ENCODE measurements at places on chromosomes 13 and 19.

DNA sequence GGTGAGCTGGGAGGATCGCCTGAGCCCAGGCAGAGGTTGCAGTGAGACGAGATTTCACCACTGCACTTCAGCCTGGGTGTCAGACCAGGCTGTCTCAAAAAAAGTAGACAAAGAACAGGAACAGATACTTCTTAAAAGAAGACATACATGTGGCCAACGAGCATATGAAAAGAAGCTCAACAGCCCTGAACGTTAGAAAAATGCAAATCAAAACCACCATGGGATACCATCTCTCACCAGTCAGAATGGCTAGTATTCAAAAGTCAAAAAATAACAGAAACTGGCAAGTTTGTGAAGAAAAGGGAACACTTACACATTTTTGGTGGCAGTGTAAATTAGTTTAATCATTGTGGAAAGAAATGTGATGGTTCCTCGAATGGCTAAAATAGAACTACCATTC is 3.0 kb upstream of the LGALS14 start:
- DNase-seq = no peak

- DNase-seq = no peak
Observed at GRCh38 chr19:12720851-12721655, 2.7 kb downstream of the TNPO2 start.

GRCh38 chr13:58202099-58202498 is 570.6 kb downstream of the PCDH17 start:
- no peak for DNase-seq

DNA sequence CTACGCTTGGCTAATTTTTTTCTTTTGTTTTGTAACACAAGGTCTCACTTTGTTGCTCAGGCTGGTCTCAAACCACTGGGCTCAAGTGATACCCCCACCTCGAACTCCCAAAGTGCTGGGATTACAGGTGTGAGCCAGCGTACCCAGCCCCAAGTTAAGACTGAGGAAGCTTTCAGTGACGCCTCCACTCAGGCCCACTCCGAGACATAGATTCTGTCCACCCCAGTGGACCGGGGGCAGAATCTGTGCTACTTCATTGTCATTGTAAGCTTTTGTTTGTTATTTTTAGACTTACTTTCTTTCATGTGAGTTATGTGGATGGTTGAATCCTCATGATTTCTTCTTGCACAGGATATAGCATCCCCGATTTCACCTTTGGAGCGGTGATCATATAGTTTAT is 156.9 kb upstream of the TSHZ3 start:
- DNase-seq = no peak

DNA sequence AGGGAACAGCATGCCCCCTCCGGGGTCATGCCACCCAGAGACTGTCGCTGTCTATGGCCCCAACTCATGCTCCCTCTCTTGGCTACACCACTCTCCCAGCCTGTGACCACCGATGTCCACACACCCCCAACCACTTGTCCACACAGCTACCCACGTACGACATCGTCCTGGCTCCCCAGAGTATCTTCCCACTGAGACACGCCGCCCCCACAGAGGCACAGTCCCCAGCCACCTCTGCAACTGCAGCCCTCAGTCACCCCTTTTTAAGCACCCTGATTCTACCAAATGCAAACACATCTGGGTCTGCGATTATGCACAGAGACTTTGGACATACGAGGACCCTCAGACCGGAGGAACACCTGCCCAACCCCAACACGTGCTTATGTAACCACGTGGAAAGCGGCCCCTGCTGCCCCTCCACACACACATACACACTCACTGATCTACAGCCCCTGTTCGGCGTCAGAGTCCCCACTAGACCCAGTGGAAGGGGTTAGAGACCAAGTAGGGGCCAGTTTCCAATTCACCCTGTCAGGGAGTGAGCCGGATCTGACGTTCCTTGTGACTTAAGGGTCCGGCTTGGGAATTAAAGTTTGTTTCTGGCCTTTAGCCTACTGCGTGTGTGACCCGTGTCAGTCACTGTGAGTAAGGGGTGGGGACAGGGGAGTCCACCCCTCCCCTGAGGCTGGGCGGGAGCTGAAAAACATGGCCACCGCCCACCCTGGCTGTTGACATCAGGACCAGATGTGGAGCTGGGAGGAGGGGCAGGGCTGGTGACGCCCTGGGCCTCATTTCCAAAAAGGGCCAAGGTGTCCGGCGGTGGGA is 11.9 kb upstream of the AXL start:
- no peak for DNase-seq

DNA sequence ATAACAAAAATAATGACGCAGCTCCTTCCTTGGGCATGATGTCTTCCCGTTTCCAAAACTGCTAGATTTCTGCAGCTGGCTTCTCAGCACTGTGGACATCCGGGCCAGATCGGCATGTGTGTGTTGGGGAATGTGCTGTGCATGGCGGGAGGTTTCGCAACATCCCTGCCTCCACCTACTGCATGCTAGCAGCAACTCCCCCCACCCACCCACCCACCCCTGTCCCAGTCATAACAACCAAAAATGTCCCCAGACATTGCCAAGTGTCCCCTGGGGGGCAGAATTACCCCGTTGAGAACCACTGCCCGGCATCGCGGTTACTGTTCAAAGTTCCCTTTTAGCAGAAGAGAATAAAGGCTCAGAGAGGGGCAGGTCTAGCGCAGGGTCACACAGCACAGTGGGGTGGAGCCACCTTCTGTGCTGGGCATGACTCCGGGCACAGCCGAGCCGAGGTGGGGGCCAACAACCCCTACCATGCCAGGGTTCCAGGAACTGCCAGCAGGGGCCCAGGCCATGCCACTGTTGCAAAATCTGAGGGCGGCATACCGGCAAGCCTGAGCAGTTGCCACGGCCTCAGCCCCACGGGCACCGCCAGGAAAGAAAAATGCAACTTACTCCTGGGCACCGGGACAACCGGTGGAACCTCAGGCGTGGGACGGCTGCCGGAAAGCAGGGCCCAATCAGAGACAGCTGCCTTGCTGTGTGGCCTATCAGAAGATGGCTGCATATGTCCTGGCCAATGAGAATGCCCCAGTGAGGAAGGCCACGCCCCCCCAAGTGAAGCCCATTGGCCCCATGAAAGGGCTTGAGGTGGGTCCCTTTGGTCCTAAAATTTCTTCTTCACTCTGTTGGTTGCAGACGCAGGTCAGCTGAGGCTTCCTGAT is 22.5 kb upstream of the NFIC start:
- DNase-seq = peak; percentile 47

GRCh38 chr13:24243302-24243701 is 66.1 kb upstream of the C1QTNF9 start:
- no peak for DNase-seq

- DNase-seq = peak; percentile 92
Observed at GRCh38 chr13:40993987-40994386, 25.1 kb downstream of the ELF1 start.

- DNase-seq = no peak
Observed at GRCh38 chr13:112178769-112179168, 111.8 kb downstream of the SOX1 start.

GRCh38 chr19:12052497-12053169 is at the start of gene ZNF878:
Gene ZNF878, minus strand, starts transcription at chr19:12052961. Its CDS starts 160 bp downstream, at chr19:12052801.
- DNase-seq = peak; percentile 82

DNA sequence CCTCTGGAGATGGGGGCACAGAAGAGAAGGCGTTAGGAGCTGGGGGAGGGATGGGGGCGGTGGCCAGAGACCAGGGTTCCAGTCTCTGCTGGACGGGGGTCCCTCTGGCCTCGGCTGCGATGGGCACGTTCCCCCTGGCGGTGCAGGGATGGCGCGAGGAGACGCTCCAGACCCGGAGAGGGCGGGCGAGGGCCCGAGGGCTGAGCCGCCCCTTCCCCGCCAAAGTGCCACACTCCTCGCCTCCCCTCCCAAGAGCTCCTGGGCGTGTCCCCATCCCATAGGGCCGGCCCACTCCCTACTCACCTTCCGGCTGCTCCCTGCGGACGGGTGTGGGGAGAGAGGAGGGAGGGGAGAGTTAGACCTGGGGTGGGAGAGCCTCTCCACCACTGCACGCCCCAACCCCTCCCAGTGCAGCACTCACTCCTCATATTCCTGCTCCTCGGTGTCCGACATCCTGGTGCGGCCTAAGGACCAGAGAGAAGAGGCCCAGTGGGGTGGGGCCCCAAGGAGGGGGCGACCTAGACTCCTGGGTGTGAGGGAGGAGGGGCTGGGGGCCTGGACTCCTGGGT is 2.2 kb downstream of the TNNT1 start:
- DNase-seq = no peak

DNA sequence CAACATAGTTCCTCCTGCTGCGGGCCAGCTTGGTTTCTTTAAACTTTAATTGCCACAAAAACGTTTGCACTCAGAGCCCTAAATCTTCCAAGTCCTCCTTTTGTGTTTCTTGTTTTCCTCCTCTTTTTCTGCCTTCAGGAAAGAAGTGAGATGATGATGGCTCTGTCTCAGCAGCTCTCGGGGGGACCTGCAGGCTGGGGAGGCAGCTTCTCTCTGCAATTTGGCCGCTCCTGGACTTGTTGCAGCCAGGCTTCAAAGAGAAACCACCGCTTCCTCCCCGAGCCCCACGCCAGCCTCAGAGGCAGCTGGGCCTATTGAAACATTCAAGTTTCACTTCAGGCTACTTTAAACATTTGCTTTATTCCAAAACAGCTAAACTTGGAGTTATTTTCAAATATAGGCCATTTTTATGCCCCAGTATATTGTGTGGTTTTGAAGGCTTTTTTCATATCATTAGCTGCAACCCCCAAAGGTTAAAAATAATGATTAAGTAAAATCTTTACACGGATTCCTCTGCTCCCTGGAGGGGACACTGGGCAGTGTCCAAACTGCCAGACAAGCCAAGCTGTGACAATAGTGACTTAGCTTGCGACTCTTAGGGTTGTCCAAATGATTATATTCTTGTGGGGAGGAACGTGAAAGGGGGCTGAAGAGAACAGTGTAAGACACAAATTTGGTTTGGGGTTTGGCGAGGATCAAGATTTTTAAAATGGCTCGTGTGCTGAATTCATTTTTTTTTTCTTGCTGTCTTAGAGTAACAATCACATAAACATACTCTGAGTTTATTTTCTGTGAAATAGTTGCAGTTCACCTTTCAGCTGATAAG is 330.8 kb downstream of the DLEU7 start:
- DNase-seq = no peak

GRCh38 chr19:43564800-43565199 is 10.5 kb downstream of the XRCC1 start:
- no peak for DNase-seq

DNA sequence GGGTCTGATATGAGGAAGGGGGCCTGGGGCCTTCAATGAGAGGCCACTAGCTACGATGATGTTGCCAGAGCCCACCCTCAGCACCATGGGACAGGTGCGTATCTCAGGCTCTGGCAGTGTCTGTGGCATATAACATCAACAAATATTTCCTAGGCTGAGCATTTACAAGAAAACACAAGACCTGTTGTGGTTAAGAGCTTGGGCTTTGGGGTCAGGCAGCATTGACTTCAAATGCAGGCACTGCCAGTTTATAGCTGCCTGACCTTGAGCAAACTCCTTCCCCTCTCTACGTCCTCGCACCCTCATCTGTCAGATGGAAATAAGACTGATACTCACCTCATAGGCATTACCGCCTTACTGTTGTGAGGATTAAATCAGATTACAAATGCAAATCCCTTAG is 156.0 kb downstream of the KATNAL1 start:
- DNase-seq = no peak

DNA sequence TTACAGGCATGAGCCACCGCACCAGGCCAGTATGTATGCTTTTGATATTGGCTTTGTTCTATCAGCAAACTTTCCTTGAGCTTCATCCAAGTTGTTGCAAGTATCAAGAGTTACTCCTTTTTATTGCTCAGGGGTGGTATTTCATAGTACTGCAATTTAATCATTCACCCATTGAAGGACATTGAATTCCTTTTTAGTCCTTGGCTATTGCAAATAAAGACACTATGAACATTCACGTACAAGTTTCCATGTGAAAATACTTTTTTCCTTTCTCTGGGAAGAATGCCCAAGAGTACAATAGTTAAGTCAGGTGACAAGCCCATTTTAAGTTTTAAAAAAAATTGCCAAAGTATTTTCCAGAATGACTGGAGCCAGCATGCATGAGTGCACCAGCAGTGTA is 20.4 kb downstream of the CEACAM3 start:
- no peak for DNase-seq

- DNase-seq = peak; percentile 26
Observed at GRCh38 chr13:31909864-31910551, 121.6 kb upstream of the FRY start.

- no peak for DNase-seq
Observed at GRCh38 chr19:8831373-8831772, 731 bp downstream of the ZNF558 start.

DNA sequence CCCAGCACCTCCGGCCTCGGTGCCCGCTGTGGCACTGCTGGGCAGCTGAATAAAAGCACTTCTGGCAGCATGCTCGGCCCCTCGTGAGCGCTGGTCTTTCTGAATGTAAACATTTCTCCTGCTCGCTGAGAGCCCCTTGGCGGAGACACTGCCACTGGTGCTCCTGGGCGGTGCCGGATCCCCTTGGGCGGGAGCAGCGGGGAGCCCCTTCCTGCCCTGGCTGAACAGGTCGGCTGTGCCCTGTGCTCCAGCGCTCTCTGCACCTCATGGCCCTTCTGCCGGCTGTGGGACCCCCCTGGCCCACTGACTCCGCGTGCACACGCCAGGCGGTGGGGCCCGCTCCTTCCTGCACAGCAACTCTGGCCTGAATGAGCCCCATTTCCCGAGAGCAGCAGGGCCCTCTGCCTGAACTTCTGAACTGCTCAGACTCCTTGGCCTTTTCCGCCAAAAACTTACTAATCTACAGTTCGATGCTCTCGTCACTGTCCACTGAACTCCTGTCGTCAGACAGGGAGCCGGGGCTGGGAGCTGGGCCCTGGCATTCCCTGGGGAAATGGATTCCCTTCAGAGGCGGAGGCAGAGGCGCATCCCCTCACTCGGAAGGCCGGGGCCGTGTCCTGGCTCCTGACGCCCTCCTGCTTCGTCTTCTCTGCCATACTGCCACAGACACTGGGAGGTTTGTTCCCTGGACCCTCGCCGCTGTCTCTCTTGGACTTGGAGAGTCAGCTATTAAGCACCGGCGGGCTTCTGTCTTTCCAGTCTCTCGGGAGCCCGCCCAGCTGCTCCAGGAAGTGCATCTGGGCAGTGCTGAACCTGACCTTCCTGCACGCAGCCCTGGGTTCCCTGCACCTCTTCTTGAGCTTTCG is 14.2 kb downstream of the RB1 start:
- no peak for DNase-seq

DNA sequence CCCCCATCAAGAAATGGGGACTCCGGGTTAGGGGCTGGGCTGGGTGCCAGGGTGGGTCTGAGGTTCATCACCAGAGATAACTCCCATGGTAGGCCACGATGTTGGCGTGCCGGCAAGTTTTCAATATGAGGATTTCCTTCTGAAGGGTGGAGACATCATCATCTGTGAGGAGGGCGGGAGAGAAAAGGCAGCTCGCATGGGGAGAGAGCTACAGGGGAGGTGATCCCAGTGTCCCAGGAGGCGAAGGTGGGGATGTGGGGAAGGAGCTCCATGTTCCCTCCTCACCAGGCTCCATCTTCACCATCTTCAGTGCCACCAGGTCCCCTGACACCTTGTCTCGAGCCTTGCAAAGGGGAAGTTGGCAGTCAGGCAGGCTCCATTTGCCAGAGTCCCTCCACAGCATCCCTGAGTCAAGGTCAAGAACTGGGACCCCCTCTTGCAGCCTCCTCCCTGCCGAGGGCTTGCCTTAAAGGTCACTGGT is 430 bp downstream of the MAP4K1 start:
- no peak for DNase-seq
